Coronary artery (tissue), 2 donors: ENCODE measurements at places on chromosomes 16 and 17.
A peak's percentile ranks its signal among the peaks of the same experiment; 100 is the strongest.

DNA sequence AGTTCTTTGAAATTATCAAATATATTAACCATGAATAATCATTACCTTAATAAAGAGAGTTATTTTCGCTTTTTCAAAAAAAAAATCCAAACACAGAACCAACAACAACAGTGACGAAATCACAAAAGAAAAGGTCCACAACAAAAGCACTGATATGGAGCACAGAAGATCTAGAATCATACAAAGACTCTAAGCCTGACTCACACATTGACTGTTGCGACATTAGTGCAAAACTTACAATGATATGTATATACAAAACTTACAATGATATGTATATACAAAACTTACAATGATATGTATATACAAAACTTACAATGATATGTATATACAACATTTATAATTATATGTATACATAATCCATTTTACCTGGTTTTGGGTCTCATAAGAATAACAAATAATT, 117.7 kb downstream of the USP22 start:
- no peak for DNase-seq

GRCh38 chr17:74803971-74804370, 27.8 kb upstream of the NAT9 start:
- DNase-seq, result no peak

DNA sequence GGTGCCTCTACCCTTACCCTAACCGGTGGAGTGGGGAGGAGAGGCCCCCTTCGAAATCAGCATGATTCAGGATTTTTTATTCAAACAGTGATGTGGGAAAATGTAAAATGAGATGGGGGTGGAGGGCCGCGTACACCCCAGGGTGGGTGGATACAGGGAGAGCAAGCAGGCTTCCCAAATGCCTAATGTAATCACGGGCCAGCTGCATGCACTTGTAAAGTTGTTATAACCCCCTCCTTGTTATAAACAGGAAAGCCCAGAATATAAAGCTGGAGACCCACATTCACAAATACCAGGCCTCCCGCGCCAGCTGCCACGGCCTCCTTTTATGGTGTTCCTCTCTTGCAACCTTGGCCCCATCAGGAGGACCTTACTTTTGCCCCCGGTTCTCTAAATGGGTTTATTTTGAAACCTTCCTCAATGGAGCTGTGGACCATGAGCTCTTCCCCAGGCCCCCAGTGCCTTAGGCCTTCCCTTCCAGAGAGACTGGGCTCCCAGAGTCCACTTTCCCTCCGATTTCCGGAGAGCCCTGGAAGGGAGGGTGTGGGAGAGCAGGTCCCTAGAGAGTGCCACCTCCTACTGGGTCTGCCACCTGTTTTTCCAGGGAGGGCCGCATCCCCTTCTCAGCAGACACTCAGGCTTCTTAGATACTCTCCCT, 906 bp upstream of the FOXL1 start:
- DNase-seq, result no peak

DNA sequence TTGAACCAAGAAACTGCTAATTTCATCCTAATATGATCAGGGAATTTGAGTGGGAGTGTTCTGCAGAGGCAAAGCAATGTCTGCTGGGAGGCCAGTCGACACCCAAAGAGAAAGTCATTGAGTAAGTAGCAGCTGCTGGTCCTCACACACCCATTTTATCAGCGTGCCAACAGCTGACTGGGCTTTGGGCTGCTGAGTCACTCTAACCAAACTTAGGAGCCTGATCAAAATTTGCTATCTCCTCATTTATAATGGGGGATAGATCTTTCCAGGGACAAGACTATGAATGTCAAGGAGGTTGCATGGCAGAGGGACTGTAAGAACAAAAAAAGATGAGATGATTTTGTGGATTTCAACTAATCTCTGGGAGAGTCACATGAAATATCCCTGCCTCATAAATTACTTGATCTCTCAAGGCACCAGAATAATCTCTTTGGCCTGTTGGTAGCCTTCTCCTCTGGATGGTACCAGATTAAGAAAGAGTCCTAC, 32.9 kb downstream of the CPSF4L start:
- no peak for DNase-seq

- no peak for DNase-seq
Observed at GRCh38 chr17:44543213-44543904, 13.9 kb upstream of the FZD2 start.

GRCh38 chr17:50151041-50151936, 812 bp upstream of the PPP1R9B start:
- peak; percentile 93 for DNase-seq

DNA sequence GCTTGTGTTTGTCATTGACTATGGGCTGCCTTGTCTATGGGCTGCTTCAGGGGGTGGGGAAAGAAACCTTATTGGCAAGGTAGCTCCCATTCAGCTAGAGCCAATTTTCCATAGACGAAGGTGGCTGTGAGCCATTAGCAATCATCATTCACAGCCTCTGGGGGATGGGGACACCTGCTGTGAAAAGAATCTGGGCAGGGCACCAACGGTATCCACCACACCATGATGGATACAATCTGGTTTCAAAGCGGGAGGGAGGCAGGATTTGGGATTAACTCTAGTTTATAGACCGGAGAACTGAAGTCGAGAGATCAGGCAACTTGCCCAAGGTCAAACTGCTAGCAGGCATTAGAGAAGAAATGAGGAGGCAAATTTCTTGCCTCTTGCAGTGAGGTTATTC, 182.3 kb downstream of the SHISA9 start:
- DNase-seq, result no peak

GRCh38 chr17:51537996-51538550, 277.7 kb downstream of the UTP18 start:
- no peak for DNase-seq

DNA sequence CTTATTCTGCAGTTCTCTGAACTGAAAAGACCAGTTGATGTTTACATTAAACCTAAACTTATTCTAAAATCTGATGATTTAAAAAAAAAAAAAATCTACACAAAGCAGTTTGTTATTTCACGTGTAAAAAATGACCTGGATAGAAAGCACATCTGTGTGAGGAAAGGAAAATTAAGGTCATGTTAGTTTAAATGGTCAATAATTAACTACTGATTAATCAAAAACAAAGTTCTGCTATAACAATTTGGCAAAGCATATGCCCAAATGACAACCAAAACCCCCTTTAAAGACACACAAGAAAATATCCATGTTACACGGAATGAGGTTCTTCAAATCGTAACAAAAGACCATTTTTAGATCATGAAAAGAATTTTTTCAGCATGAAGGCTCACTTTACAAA, 30.4 kb downstream of the CACNG1 start:
- DNase-seq, result no peak

GRCh38 chr17:19573075-19573474, 39.4 kb downstream of the SLC47A1 start:
- no peak for DNase-seq

DNA sequence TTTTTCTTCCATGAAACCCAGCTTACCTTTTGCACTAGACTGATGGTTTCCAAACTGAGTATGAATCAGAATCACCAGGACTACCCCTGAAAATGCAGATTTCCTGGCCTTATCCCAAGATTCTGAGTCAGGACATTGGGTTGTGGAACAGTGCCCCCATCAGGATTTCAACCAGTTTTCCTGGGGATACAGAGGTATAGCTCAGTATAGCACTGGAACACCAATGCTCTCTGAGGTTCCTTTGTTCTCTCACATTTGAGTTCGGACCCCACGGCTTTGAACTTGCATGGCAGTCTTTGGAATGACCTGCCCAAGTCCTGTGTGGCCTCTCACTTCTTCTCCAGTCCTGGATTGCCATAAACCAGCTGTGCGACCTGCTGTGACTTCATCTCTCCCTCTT, 12.8 kb upstream of the CCL8 start:
- peak; percentile 72 for DNase-seq

- DNase-seq, result no peak
Observed at GRCh38 chr17:46928467-46929261, 5.7 kb downstream of the GOSR2 start.

DNA sequence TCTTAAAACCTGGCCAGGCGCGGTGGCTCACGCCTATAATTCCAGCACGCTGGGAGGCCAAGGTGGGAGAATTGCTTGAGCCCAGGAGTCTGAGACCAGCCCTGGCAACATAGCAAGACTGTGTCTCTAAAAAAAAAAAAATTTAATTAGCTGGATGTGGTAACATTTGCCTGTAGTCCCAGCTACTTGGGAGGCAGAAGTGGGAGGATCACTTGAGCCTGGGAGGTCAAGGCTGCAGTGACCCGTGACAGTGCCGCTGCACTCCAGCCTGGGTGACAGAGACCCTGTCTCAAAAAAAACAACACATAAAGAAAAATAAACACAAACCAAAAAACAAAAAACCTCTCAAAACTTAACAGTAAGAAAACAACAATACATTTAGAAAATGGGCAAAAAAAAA, 106.3 kb downstream of the SMG6 start:
- no peak for DNase-seq

DNA sequence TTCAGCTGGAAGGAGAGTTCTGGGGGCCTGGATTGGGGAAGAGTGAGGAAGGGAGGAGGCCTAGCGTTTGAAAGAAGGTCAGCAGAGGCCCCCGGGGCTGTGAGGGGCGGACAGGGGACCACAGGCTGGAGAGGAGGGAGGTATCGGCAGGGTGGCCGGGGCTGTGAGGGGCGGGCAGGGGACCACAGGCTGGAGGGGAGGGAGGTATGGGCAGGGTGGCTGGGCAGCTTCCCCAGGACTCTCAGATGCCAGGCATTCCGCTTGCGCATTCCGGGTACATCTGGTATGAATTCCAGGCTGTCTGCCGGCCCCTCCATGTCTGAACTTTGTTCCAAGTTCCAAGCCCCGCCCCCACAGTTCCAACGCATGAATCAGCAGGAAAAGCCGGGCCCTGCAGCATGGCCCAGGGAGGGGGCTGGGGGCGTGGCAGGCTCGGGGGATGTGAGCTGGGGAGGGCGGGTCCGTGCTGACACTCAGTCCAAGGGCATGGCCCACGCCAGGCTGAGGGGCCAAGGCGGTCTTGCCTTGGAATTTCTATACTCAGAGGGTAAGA, 4.3 kb upstream of the TLCD2 start:
- DNase-seq, result peak; percentile 100

DNA sequence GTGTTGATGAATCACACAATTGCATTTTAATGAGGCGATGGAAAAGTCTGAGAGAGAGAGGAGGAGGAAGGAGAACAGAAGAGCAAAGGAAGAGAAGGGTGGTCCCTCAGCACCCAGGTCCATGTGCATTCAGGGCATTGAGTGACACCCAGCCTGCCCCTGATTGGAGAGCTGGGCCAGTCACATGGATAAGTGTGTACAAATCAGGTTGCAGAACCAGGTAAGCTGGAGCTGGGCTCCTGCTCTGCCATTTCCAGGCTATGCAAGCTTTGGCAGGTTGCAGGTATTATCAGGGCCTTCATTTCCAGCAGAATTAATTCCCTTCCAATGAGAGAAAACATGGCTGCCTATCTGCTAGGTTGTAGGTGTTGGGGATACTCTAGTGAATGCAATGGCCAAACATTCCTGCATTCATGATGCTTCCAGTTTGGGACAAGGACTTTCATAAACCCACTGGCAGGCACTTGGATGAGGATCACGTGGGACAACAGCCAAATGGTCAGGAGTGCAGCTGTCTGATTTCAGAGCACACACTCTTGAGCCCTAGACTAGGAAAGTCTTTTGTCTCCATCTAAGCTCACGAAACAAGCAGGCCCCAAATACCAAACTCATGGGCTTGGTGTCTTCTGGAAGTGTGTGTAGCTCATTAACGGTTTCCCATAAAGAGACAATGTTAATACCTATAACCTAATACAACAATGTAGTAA, 577.9 kb upstream of the CDH5 start:
- DNase-seq, result no peak

- no peak for DNase-seq
Observed at GRCh38 chr17:61130330-61130729, 269.3 kb upstream of the TBX2 start.

- peak; percentile 84 for DNase-seq
Observed at GRCh38 chr17:31524926-31525800, 133.7 kb downstream of the RAB11FIP4 start.

GRCh38 chr17:6592173-6592572, 35.8 kb upstream of the PITPNM3 start:
- DNase-seq, result no peak

DNA sequence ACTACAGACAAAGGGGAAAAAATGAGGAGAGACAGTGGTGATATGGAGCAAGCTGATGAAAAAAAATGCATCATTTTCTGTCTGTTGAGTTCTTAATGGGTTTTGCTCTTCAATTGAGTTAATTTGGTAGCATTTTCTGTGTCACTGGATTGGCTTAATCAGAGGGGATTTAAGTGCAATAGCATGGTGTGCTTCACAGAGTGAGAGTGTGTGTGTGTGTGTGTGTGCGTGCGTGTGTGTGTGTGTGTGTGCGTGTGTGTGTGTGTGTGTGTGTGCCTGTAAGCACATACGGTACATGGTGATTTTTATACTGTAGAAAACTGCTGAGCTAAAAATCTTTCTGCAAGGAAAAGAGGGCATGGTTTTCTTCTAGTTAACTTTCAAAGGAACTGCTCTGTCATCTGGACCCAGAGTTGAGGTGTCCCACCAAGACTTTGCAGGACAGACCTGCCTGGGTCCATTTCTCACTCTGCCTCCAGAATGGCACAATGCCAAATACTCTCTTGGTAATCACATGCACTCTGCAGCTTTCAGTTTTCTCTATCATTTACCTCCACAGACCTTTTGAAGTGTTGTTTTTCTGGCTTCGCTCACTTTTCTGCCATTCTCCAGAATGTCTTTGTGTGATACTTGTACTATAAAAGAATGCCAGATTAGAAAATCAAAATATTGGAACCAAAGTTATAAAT, 952.6 kb upstream of the SOX9 start:
- no peak for DNase-seq

DNA sequence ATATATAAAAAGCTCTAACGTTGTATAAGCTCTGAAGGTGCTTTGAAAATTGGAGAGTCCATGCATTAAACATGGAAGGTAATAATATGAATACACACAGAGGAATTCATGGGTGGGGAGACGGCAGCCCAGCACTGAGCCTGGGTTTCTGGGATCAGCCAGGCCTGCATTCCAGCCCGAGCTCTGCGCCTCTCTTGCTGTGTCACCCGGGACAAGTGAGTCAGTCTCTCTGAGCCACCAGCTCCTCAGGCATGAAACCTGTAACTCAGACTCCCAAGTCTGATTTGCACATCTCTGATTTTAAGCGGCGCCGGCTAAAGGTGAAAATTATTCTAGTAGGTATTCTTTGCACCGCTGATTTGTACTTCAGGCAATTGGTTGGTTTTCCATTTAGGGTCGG, 238.8 kb downstream of the MRTFB start:
- no peak for DNase-seq

DNA sequence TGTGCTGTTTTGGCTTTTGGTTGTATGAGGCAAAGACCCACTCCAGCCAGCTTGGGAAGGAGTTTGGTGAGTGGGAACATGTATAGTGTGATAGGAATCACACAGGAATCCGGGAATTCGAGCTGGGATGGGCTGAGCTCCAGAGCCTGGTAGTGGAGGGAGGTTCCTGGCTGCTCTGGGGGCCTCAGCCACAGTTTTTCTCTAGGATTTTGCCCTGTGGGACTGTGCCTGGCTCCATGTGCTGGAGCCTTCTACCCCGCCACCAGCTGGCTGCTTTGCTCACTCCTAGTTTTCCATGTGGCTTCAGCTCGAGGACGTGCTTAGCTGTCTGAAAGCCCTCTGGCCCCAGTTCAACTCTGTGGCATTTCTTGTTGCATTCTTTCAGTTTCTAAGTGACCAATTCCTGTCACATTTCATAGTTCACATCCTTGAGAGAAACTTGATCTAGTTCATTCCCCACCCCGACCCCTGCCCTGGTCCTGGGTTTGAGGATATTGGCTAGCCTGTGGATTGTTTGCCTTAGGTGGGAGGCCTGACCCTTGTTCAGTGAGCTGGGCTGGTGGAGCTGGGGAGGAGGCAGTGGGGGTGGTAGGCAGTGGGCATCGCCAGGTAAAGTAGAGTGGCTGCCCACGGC, 5.0 kb downstream of the SEC14L1 start:
- peak; percentile 83 for DNase-seq

- no peak for DNase-seq
Observed at GRCh38 chr16:75629132-75629531, 6.1 kb upstream of the ADAT1 start.
